ENCODE measurements at places on chromosomes 7 and 10.
A peak's percentile ranks its signal among the peaks of the same experiment; 100 is the strongest.

DNA sequence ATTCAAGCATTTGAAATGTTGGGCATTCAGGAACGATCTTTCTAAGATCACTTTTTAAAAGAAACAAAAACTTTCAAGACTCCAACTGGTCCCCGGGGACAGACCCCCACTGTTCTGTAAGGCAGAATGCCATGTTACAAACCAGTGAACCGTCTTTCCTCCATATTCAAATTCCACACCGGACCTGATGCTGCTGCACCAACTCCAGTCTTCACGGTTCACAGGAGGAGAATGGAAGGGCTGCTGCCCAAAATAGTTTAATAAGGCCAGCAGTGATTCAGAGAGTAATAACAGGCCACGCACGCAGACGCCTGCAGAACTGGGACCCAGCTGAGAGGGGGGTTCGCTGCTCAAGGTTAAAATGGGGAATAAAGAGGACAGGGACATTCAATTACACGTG lies 47.2 kb downstream of the OSBPL3 start:
- no peak for DNase-seq

DNA sequence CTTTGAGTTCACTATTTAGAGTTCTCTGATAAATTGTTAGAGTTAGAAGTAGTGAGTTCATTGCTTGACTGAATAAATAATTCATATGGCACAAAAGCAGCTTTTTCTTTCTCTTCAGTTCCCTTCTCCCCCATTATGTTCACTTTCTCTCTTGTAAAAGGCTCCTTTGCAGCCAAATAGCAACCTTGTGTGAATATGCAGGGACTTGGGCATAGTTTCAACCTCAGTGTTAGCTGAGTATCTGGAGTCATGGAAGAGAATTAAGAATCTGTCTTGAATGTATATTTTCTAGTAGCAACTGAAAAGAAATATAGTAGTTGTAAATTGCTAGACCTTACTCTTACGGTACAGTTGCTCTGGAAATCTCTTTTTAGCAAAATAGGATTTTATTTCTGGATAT lies 31.9 kb downstream of the ZEB1 start:
- DNase-seq: no peak

DNA sequence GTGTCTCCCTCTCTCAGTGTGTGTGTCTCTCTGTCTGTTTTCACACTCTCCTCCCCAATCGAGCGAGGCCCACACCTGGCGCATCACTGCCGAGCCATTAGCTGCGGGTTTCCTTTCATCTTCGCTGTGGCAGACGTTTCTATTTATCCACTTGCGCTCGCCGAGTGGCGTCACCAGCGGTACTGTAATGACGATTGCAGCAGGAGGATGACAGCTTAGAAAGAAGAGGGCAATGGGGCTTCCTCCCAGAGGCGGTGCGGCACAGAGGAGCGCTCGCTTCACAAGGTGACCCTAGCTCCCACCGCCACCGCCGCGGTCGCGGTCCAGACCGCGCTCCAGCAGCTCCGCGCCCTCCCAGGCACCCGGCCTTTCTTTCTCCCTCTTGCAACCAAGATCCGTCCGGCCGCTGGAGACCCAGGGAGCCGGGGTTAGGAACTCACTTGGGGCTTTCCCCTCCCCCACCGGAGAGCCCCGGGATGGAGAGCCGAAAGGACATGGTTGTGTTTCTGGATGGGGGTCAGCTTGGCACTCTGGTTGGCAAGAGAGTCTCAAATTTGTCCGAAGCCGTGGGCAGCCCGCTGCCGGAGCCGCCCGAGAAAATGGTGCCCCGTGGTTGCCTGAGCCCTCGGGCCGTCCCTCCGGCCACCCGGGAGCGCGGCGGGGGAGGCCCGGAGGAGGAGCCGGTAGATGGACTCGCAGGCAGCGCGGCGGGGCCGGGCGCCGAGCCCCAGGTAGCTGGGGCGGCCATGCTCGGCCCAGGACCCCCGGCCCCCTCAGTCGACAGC lies at the start of gene EVX1:
Gene EVX1, plus strand, starts transcription at position 248 of the 785 bp plus-strand sequence. Its CDS starts 229 bp downstream, at position 477.
- DNase-seq: no peak

GRCh38 chr7:91212582-91212981 lies 51.7 kb upstream of the FZD1 start:
- DNase-seq: peak; percentile 35

DNA sequence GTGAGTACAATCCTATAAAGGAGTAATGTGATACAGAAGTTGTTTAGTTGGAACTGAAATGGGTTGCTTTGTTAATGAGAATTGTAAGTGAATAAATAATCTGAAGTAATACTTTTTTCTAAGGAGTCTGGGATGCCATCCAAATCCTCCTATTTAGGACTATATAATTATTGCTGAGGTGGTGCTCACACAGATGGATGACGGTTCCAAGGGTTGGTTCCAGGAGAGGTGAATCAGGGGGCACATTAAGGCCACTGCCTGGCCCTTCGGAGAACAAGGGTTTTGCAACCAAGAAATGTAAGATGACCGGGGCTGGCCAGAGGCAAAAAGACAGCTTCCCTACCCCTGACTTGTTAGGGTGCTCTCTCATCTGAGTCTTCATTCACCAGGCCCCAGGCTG lies 352.7 kb downstream of the PHTF2 start:
- no peak for DNase-seq

GRCh38 chr10:132192076-132192975 lies 5.6 kb downstream of the DPYSL4 start:
- DNase-seq: no peak

DNA sequence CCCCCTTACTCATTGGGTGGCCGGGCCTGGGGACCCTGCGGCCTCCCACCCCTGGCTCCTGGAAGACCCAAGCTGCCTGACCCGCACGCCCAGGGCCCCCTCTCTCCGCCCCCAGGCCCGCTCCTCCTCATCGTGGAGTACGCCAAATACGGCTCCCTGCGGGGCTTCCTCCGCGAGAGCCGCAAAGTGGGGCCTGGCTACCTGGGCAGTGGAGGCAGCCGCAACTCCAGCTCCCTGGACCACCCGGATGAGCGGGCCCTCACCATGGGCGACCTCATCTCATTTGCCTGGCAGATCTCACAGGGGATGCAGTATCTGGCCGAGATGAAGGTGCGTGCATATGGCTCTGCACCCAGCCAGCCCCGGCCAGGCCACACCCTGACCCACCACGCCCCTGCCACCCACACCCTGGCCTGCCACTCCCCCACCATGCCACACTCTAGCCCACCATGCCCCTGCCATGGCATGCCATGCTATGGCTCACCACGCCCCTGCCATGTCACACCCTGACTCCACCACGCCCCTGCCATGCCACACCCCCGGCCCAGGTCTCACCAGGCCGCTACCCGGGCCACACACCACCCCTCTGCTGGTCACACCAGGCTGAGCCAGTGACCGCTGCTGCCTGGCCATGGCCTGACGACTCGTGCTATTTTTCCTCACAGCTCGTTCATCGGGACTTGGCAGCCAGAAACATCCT lies 18.7 kb upstream of the CSGALNACT2 start:
- DNase-seq: no peak

GRCh38 chr10:69908124-69908523 lies 106.4 kb downstream of the COL13A1 start:
- DNase-seq: no peak

GRCh38 chr7:27200761-27201579 lies 1.1 kb upstream of the HOXA13 start:
- DNase-seq: no peak

- no peak for DNase-seq
Measured at GRCh38 chr7:42953994-42954393, 21.8 kb downstream of the MRPL32 start.

- no peak for DNase-seq
Measured at GRCh38 chr10:96440361-96441292, 73.1 kb downstream of the TLL2 start.

- DNase-seq: no peak
Measured at GRCh38 chr7:7869036-7869435, 99.6 kb upstream of the GLCCI1 start.

- no peak for DNase-seq
Measured at GRCh38 chr7:146861701-146862100, 745.1 kb downstream of the CNTNAP2 start.

GRCh38 chr10:58064714-58065528 lies 202.8 kb downstream of the IPMK start:
- DNase-seq: peak; percentile 53

DNA sequence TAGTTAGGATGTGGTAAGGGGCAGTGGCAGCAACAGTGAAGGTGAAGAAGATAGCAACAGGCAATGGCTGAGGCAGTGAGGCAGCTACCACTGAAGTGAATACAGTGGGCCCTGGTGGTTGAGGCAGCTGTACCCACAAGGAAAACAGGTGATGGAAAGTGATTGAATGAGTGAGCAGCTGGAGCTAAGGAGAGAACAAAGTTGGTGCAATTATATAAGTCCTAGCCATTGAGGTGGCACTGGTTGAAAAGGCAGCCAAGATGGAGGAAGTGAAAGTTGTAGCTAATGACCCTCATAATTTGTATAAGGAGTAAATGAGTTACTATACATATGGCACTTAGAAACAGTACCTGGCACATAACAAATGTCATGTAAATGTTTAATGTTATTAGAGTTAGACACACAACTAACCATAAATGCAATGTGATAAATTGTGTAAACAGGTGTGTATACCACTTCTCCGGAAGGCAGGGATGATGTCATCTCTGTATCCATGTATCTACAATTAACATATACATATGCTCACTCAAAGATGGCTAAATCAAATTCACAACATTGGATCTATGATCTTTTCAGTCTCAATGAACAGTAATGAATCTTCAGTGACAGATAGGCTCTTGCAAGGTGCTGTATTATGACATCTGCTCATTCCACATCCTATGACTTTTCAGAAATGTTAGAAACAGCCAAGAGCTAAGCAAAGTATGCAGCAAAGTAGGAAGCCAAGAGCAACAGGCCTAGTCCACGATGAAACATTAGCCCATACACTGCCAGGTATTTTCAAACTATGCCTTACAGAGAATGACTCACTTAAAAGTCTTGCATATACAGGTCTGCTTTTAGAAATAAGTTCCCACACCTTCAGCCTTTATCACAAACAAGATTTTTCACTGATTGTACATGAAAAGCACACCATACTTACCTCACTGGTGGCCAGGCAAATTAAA lies 10.7 kb downstream of the XPNPEP1 start:
- peak; percentile 32 for DNase-seq

DNA sequence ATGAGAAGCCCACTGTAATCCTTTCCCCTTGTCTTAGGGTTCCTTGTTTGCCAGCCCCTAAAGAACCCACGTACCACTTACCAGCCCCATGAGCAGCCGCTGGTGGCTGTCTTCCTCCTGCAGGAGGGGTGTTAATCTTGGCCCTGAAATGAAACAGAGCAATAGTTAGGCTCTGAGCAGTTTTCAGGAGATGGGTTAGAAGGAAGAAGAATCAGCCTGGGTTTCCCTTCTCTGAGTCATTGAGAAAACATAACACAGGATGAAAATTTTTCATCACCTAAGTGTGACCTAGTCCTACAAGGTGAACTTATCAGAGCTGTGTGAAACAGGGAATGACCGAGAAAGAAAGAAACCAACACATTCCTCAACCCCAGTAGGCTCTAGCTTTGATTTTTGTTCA lies 90.0 kb downstream of the GSAP start:
- DNase-seq: peak; percentile 33

GRCh38 chr10:49356944-49357343 lies 38.9 kb downstream of the DRGX start:
- DNase-seq: no peak

GRCh38 chr7:148566736-148567135 lies 23.8 kb upstream of the C7orf33 start:
- no peak for DNase-seq

GRCh38 chr10:132876131-132876860 lies 66.1 kb downstream of the CFAP46 start:
- DNase-seq: no peak

DNA sequence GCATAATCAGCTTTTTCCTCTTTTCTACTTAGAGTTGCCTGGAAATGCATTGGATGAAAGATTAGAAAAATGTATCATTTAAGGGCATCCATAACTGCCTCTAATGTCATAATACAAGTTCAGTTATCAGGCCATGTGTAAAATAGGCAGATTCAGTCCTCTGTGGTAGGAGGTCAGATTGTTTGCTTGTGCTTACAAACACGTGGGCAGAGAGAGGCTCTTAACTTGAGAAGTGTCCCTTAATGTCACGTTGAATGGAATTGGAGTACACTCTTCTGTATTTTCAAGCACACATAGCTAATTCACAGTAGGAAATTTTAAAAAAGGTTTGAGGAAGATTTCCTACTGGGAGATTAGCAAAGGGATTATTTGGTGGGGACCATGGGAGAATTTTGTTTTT lies 359.8 kb upstream of the MTPN start:
- DNase-seq: no peak

GRCh38 chr7:55884321-55884720 lies 2.9 kb upstream of the ZNF713 start:
- no peak for DNase-seq

DNA sequence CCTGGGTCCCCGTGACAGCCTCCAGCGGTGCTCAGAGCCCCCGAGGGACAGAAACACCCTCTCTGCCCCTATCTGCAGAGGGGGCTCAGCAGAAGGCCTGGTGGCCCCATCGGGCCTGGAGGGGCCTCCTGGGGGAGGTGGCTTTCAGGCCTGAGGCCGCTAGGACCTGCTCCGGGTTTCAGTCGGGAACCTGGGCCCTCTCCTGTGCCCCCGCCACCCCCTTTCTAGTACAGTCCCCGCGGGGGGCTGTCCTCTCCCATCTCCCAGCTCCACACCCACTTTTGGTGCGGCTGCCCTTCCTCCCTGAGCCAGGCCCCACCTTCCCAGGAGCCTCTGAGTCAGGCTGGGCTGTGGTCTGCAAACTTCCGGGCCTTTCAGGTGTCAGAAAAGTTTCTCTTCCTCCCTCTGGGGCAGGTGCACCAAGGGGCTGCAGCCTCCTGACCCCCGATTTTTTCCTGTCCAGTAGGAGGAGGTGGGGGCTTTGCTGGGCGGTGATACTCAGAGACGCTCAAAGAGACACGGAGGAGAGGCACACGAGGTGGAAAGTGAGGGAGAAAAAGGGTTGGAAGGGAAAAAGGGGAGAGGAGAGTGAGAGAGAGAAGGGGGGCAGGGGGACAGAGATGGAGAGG lies 692 bp downstream of the CARD11 start:
- no peak for DNase-seq

DNA sequence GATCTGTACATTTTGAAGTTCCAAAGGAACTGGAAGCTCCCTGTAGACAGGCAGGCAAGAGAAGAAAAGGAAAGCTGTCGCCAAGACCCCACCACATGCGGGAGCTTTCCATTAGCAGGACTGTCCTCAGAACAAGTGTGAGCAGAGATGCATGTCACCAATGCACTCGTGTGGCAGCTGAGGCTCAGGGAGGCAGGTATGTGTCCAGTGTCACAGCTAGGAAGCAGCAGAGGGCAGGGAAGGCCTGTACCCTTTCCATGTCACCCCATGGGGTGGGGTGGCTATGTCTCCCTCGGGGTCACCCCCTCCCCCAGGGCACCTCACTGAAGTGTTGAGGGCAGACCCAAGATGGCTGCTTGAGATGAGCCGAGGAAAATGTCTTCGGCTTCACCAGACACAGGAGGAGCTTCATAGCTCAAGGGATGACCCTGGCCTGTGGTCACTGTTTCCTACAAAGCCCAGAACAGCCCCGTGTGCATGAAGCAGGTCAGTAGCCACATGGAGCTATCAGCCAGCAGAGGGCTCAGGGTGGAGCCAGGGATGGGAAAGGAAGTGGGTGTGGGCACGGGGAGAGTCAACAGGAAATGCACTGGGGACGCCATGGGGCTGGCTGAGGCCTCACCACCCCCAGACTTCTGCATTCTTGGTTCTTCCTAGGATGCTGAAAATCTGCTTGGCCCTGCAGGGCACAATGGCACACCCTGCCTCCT lies 96.6 kb downstream of the FAM53B start:
- DNase-seq: peak; percentile 56

All from fibroblast of skin of back (primary cell).